Activated CD8-positive, alpha-beta memory T cell treated with anti-CD3 and anti-CD28 coated beads for 1 hour (primary cell): ENCODE measurements at places on chromosomes 1 and 21.

DNA sequence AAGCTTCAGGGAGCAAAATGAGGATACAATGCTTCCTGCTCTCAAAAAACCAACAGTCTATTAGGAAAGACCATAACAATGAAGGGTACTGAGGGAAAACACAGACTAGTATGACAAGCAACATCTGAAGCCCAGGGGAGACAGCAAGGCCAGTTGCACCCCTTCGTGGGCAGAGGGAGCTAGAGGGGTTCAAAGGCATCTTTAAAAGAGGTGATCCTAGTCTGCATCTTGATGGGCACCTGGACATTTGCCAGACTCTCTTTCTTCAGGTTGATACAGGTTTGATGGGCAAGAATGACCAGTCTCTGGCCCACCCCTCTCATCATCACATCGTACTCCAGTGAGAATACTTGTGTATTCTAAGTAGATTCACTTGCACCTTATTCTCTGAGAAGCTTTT lies 177.7 kb downstream of the VAV3 start:
- DNase-seq: no peak

DNA sequence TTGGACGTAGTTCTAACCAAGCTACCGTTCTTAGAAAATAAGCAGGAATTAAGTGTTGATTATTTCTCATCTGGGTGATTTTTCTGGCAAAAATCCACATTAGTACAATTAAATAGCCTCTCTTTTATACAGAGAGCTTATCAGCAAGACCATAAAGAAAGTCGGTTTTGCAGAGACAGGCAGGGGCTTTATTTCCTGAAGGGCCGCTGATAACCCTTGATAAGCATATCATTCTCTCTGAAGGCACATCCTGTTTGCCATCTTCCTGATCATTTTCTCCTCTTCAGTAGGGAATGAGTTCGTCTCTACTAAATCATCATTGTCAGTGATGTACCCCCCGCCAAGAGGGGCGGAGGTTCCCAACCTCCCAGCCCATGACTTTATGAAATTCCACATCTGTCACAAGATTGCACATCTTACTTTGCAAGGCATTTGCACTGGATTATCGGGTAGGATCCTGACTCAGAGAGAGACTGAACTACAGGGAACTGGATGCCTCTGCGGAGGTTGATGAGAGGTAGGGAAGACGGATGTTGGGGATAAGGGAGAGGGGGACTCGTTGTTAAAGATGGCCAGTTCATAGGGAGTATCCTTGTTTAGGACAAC lies 115.7 kb downstream of the KCNJ6 start:
- no peak for DNase-seq

DNA sequence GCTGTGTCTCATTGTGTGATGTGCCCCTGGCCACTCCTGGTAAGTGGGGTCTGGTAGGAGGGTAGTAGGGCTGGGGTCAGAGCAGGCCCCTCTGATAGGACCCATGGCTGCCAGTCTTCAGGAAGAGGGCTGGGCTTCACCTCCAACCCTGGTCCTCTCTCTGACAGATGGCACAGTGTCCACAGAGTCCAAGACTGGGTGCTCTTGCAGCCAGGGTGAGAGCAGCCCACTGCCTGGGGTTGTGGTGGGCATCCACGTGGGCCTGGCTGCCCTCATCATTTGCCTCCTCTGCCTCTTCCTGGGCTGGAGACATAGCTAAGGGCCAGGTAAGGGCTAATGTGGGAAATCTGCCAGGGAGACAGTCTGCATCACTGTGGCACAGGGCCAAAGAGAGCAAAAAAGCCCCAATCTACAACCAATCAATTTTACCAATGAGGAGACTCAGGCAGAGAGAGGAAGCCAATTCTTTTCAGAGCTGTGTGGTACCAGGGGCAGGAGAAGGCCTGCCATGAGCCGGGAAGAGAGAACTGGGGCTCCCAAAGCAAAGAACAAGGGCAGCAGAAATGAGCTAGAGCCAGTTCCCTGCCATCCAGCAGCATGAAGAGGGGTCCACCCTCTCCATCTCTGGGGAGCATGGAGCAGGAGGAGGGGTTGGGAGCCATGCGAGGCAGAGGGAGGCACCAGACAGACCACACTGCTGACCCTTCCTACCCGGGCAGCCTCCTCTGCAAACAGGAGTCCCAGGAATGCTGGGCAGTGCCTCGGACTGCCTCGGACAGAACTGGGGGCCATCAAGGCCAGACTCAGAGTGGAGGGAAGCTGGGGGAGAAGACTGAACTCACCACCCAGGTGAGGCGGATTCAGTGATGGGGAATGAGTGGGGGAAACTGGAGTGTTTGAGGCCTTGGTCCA lies 26.8 kb downstream of the SLC27A3 start:
- DNase-seq: no peak

DNA sequence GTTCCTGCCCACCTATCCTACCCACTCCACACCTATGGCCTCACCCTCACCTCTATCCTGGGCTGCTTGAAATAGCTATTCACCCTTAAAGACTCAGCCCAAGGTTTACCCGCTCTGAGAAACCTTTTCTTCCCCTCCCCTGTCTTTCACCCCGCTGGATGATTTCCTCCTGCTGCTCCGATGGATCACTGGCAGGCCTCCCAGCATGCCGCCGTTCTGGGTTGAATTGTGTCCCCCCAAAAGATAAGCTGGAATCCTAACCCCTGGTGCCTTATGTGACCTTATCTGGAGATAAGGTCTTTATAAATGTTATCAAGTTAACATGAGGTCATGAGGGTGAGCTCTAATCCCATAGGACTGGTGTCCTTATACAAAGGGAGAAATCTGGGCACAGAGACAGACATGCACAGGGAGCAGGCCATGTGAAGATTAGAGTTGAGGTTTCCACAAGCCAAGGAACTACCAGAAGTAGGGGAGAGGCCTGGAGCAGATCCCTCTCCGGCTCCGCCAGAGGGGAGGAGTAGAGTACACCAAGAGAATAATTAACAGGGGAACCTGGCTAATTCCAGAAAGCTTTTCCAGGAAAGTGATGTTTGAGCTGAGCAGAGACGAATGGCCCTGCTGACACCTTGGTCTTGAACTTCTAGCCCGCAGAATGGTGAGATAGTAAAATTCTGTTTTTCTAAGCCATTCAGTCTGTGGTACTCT lies 110.0 kb upstream of the SERBP1 start:
- no peak for DNase-seq

GRCh38 chr1:188660572-188660971 lies 1817.1 kb downstream of the BRINP3 start:
- no peak for DNase-seq

GRCh38 chr1:15433471-15433870 lies 4.8 kb upstream of the CTRC start:
- DNase-seq: no peak

DNA sequence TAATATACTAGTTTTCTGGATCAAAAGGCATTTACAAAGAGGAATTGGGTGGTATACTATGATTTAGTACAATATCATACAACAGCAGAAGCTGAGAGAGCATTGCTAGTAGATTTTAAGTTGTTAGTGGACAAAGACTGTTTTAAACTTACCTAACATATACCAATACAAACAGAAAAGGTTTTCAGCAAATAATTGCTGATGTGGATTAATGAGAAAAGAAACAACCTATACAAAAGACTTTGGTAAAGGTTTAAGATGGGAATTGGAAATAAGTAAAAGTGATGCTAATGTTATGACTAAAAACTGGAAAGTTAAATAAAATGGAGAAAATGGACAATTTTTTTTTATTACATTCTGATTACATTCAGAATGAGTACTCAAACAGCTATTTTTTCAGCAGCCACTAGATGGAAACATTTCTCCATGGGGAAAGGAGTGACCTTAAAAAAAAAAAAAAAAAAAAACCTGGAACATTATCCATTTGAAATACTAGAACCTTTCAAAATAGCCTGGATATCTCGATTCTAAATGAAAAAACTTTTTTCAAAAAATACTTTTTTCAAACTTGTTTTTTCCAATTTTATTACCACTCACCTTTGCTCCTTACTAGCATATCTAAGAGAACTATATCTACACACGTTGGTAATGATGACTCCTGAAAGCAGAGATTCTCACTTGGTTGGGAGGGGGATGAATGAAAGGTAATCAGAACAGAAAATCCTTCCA lies 55.4 kb downstream of the EPRS1 start:
- no peak for DNase-seq

DNA sequence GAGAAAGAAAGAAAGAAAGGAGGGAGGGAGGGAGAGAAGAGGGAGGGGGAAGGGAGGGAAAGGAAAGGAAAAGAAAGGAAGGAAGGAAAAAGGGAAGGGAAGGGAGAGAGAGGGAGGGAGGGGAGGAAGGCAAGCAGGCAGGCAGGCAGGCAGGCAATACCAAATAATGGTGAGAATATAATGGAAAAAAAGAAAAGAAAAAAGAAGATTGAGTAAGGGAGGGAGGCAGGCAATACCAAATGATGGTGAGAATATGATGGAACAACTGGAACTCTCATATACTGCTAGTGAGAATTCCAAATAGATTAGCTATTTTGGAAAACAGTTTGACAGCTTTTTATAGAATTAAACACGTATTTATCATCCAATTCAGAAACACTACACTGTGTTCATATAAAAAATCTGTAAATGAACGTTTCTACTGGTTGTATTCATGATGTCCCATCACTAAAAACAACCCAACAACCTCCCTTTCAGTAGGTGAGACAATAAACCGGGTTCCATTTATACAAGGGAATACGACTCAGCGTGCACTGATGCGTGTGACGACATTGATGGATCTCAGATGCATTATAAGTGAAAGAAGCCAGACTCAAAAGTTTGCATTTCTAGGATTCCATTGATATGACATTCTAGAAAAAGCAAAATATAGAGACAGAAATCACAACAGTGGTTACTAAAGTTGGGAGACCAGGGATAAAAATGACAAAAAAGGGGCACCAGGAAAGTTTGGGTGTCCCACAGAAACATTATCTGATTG lies 226.4 kb downstream of the DSCAM start:
- no peak for DNase-seq

DNA sequence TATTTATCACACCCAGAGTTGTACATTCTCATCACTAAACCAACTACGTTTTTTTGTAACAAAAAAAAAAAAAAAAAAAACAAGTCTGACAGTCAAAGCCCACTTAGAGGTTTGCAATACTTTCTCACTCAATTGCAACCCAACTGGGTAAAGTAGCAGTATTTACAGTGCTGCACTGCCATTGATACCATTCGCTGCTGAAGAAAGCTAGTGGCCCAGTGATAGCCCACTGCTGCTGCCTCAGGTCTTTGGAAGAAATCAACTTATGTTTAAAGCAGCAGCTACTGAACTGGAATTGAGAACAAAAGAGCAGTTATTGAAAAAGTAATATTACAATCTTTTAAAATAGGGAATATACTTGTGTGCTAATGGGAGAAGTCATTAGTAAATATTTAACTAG lies 2.7 kb downstream of the HNRNPU start:
- no peak for DNase-seq

- no peak for DNase-seq
These were observed 125.9 kb downstream of the DMRTB1 start for GRCh38 chr1:53585129-53585528.

GRCh38 chr1:157269656-157270375 lies 131.6 kb upstream of the ETV3 start:
- DNase-seq: no peak

DNA sequence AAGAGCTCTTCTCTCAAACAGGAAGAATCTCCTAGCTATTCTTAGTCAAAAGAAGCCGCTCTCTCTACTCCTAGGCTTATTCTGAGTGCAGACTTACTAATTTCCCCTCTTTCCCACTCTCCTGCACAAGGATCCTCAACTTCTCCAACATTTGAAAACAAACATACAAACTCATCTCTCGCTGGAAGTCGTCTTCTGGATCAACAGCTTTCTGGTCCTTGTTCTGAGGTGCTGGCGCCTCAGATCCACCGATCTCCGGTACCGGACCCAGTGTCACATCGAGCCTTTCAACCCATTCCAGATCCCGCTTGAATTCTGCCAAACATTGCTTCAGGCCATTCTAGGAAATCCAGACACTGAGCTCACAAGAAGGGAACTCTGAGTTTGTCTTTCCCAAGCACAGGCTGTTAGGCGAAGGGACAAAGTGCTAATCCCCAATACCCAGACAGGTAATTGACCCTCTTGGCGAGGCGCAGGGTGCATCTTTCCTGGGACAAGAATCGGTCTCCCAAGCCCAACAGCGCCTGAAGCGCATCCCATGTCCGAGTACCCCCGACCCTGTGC lies 696 bp downstream of the EBNA1BP2 start:
- DNase-seq: no peak

- DNase-seq: no peak
These were observed 3.8 kb upstream of the MAB21L3 start for GRCh38 chr1:116107371-116107770.

DNA sequence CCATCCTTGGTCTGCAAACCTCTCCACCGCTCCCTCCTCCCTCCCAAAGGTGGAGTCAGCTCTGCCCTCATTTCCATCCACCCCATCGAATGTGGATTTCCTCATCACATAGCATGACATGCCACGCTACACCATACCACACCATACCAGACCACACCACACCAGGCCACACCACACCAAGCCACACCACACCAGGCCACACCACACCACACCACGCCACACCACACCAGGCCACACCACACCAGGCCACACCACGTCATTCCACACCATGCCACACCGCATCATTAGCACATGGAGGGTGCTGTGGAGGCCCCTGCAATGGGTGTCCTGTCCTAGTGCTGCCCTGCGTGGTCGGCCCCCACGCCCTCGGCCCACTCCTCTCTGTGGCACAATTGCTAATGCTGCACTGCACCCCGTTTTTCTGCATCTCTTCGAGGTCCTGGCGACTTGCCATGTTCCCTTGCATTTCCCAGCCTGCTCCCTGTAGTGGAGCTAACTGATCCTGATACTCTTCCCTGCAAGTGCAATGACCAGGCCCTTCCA lies 11.3 kb downstream of the DFFB start:
- DNase-seq: no peak

GRCh38 chr1:52970149-52970548 lies 43.1 kb downstream of the SCP2 start:
- no peak for DNase-seq

GRCh38 chr1:14667651-14667984 lies 69.1 kb downstream of the KAZN start:
- DNase-seq: no peak

GRCh38 chr1:225651376-225651871 lies 1.5 kb downstream of the ENAH start:
- no peak for DNase-seq

- DNase-seq: no peak
These were observed 39.4 kb upstream of the DYNLT5 start for GRCh38 chr1:66712839-66713238.

- no peak for DNase-seq
These were observed 7.6 kb downstream of the TAGLN2 start for GRCh38 chr1:159917533-159918351.

GRCh38 chr1:228226956-228227791 lies 19.3 kb downstream of the OBSCN start:
- no peak for DNase-seq

DNA sequence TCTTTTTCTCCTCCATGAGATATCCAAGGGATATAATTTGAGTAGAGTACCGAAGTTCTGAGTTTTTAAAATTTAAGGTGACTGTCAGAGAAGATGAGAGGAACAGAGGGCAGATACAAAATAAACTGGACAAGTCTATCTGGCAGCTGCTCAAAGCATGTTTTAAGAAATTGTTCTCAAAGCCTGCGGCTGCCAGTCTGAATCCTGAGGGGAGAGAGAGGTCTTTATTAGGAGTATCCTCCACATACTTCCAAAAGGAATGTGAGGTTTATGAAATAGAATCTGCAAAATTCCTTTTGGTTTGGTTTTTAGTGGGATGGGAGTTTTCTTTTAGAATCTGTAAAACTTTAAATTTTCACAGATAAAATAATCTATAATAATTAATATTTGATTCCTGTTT lies 41.3 kb downstream of the TTC13 start:
- no peak for DNase-seq
